ENCODE measurements at places on chromosomes 7 and 10.

- DNase-seq, result no peak
Observed at GRCh38 chr10:14377591-14378175, 47.0 kb upstream of the FRMD4A start.

- no peak for DNase-seq
Observed at GRCh38 chr7:158946771-158947170, 90.4 kb downstream of the DYNC2I1 start.

DNA sequence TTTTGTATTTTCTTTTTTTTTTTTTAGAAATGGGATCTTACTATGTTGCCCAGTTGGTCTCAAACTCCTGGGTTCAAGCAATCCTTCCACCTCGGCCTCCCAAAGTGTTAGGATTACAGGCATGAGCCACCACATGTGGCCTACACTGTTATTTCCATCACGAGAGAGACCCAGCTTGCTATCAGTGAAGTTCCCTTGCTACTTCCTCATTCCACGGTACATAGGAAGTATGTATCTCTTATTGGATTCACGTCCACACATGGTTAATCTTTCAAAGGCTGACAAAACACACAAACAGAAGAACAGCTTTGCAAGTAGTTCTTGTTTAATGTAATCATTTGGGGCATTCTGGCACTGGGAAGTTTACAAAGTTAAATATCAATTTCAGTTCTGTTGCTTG is 50.9 kb downstream of the DCLRE1A start:
- no peak for DNase-seq

- DNase-seq, result no peak
Observed at GRCh38 chr10:57785546-57785945, 482.1 kb downstream of the IPMK start.

DNA sequence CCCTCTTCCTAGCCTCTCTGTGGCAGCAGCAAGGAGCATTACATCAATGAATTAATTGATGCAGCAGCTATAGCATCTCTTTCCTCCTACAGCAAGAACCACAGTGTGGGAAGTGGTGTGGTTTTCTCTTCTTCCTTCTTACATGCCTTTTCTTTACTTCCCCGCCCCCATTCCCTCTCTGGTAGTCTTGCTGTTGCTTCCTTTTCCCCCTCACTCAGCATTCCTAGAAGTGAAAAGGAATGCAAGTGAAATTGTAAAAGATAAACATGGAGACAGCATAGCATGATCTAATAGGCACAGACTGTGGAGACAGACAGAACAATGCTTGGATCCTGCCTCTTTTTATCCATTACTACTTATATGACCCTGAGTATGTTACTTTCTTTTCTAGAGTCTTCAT is 370.5 kb upstream of the BMPER start:
- no peak for DNase-seq

DNA sequence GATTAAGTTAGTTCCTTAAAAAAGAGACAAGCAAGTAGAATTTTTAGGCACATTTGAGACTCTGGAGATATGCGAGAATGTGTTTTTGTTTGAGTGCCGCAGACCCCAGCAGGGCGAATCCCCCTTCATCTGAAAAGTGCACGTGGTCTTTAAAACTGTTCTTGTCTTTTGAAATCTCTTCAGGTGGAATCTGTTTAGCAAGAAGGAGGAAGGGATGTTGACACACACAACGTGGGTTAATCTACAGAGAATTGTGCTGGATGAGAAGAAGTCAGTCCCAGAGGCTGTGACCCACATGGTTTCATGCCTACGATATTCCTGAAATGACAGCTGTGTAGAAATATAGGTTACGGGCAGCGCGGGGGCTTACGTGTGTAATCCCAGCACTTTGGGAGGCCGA is 27.1 kb upstream of the ZFAND2A start:
- DNase-seq, result no peak

DNA sequence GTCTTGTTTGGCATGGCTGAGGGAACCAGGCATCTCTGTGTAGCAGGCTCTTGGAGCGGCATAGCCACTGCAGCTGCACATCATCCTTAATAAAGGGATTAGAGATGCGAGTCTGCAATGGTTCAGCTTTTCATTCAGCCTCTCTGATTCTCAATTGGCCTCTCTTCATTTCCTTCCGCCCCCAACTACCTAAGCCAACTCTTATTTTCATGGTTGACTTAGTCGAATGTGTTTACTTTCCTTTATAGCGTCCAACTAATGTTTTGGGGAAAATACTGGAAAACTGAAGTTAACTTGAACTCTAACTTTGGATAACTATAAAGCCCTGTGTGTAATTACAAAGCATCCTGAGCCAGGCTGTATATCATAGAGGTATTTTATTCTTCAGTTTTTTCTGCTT is 202.2 kb upstream of the KIAA1217 start:
- no peak for DNase-seq

DNA sequence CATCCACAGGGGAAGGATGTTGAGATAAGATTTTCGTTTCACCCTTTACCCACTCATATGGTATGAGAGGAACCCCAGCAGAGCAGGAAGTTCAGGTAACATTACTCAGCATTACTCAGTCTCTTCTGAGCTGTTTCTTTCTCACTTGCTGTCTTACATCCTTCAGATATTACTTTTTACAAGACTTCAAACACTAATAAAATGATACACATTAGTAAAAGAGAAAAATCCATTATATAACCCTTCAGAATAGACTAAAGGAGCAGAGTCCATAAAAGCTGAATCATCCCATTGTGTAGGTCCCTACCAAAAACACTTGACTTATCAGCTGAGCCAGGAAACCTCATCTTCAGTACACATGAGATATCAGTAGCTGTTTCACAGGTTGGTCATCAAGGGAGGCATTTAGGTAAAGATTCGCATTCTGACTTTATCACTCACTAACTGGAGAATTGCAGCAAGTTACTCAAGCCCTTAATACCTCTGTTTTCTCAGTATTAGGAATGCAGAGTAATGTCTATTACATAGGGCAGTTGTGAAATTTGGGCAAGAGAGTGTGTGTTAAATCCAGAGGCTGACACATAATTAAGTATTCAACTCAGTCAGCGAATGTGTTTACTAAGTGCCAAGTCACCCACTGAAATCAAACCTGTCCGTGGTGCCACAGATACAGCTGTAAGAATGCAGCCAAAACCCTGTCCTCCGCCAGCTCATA is 44.7 kb downstream of the KLF6 start:
- no peak for DNase-seq

GRCh38 chr10:132141526-132142395 is 45.0 kb upstream of the DPYSL4 start:
- no peak for DNase-seq

GRCh38 chr7:133836666-133837065 is 290.5 kb upstream of the LRGUK start:
- DNase-seq, result no peak

DNA sequence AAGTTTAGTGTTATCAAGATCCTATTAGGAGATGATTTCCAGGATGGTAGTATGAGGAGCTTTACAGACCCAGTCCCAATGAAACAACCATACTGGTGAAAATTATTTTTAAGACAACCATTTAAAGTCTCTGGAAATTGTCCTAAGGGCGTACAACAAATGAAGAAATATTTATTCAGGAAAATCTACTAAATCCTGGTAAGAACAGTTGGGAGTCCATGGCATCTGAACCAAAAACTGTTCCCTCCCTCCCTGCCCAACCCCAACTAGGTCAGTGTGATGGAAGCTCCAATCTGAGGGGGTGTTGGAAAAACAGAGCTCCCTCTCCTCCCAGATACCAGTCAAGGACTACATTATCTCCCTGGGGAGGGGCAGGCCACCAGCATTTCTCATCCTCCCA is 74.7 kb upstream of the MKLN1 start:
- DNase-seq, result no peak

DNA sequence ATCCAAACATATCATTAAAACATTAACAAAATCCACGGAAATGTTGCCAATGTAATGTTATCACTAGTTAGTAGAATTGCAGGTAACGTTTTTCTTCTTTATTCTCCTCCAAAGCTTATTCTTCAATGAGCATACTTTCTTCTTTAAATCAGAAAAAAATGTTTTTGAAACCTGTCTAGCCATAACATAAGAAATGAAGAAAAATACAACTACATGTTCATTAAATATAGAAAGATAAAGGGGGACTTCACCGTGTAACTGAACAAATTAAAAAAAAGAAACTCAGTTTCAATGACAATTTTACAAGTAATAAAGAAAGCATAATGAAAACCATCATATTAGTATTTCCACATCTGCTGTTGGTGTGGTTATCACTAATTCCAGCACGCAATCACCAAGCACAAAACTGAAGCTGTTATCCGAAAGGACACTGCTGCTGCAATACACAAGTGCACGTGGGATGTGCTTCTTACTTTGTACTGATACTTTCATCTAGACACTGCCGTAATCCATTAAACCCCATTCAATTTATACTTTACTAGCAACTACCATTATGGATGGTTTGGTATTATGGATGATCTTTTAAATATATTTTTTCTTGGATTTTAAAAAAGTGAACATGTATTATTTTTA is 9.6 kb downstream of the ESYT2 start:
- no peak for DNase-seq

GRCh38 chr10:48439581-48440041 is 133.1 kb downstream of the MAPK8 start:
- no peak for DNase-seq
